NCI-H2081 (cell line): ENCODE measurements at places on chromosomes 11 and 22.

DNA sequence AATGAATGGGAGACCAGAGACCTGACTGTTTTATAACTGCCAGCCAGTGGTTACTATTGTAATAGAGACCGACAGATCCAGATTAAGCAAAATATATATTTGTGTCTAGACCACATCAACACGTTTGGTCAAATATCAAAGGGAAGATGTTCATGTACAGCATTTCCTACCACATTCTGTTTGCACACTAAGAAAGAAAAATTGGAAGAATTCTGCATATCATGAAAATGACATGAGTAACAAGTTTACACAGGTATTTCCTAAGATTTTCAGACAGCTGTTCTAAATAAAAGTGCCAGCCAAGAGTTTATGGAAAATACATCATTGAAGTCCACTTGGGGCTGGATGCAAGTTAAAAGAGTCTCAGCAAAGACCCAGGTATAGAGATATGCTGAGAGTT is 145.5 kb upstream of the ANO3 start:
- DNase-seq: no peak

DNA sequence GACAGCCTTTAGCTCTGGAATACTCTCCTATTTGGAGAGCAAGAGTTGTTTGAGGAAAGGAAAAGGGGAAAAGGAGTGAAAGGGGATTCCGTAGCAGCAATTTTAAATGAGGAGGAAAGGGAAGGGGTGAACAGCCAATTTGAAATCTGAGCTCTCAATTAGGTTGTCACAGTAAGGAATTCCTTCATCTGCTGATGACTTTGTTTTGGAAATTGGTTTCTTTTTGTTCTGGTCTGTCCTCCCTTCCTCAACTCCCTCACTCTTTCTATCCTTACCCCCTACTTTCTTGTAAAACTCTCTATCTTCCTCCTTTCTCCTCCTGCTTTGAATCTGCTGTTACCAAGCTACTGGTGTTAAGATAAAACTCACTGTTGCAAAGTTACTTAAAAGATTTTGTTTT is 1155.6 kb downstream of the DLG2 start:
- DNase-seq: no peak

DNA sequence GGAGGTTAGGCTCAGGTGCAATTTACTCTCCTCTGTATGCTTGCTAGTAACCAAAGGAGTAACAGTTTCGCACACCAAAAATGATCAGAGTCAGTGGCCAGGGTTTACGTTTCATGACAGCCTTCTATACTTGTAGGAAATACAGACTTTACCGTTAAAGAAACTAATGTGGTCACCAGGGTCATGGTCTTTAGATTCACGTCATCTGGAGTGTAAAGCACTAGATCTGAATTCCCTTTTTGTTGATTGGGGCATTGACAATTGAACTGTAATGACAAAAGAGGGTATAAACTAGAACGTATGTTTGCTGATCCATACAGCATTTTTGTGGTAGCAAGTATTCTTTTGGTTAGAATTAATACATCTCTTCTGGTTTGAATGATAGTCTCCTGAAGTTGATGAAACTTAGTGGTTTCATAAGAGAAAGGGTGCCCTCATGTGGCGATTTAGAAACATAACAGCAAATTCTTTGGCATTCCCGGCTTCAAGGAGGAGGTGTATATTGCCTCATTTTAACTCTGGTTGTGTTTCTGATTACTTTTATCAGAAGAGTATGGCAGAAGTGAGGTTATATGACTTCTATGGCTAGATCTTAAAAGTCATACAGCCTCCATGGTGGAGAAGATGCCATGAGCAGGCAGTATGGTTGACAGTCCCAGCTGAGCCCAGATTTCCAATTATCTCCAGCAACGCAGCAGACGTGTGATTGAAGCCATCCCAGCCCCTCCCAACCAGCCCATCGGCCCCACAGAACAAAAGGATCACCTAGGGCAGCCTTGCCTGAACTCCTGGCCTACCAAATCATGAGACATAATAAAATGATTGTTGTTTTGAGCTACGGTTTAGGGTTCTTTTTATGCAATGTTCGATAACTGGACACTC is 35.1 kb downstream of the MMP7 start:
- DNase-seq: peak; percentile 73

GRCh38 chr11:96199563-96200025 is 143.4 kb downstream of the MAML2 start:
- no peak for DNase-seq
